ENCODE measurements at places on chromosomes 4 and X.

DNA sequence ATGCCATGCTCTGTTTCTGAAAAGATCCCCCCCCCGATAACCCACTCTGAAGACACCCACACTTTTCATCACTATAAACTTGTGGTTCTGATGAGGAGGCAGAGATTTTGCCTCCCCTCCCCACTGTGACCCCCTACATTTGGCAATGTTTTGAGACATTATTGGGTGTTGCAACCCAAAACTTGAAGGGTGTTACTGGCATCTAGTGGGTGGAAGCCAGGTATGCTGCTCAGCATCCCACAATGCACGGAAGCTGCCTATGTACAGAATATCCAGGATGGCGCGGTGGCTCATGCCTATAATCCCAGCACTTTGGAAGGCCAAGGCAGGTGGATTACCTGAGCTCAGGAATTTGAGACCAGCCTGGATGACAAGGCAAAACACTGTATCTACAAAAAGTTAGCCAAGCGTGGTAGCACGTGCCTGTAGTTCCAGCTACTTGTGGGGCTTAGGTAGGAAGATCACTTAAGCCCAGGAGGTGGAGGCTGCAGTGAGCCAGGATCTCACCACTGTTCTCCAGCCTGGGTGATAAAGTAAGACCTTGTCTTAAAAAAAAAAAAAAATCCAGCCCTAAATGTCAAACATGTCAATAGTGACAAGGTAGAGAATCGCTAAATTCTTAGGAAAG is 87.3 kb downstream of the SCD5 start:
- DNase-seq: no peak

DNA sequence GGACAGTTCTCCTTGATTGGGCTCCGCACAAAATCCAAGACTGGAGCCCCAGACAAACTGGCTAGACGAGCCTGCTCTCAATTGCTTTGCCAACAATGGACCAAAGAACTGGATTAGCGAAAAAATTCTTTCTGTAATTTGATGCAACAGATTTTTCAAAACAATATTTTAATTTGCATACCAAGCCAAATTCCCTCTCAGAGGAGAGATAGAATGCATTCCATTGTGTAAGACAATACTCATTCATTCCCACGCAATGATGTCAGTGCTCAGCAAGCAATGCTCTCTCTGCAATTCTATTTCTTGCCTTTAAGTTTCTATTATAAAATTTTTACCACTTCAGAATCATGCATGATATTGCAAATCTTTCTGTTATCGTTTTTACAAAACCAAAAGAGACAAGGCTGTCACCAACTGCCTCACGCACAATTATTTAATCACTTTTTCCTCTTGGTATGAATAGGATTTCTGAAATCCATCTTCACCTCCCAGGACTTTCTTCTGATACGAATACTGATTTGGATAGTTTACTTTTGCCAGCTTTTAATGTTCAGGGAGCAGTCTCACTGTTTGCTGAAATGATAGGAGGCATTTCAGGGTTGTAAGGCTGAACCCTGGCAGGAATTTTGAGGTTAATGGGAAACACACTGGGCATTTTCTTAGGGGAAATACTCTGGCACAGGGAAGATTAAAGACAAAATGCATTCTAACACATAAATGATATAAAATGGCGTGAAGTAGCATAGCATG is 46.1 kb upstream of the HCCS start:
- no peak for DNase-seq

GRCh38 chr4:88524171-88524570 is 595 bp upstream of the PYURF start:
- no peak for DNase-seq

GRCh38 chr4:106017975-106018374 is 122.7 kb downstream of the NPNT start:
- DNase-seq: no peak

- DNase-seq: no peak
These were observed 224.6 kb downstream of the BCOR start for GRCh38 chrX:39873117-39873516.

All from stimulated activated CD4-positive, alpha-beta T cell treated with anti-CD3 and anti-CD28 coated beads, Interleukin-15, amount 100 ng/mL, for 1 hour (primary cell).